ENCODE measurements at places on chromosomes 4 and X. TPM values are rescaled to one million over a fixed set of nuclear protein-coding genes. Genes with fewer than 3 reads are reported as not detected.

The MGAT4D gene
- not detected for total RNA-seq

The NR3C2 gene
- total RNA-seq: 5.2 TPM

The ADH7 gene
- not detected for total RNA-seq

The IL2 gene
- total RNA-seq: not detected

The MAGEB1 gene
- not detected for total RNA-seq

The PSAPL1 gene
- total RNA-seq: not detected
